ENCODE measurements at places on chromosomes 5 and 9.

DNA sequence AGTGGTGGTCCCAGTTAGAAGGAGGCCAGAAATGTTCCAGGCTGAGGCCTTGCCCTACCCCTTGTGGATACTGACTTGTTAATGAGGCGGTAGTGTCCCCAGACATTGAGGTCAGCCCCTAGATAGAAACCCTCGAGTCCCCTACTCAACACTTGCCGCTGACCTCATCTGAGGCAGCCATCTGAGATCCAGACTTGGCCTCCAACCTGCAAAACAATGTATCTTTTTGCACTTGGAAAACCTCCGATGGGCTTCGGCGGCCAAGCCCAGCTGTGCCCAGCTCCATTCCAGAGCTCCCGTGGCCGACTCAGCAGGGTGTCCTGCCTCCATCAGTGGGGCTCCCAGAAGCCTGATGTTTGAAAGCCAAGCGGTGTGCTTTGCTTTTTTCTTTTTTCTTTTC is 122.1 kb downstream of the WNK2 start:
- no peak for DNase-seq

- no peak for DNase-seq
Measured at GRCh38 chr5:144547098-144547499, 376.4 kb downstream of the KCTD16 start.

- no peak for DNase-seq
Measured at GRCh38 chr9:14987858-14988257, 77.6 kb upstream of the FREM1 start.

DNA sequence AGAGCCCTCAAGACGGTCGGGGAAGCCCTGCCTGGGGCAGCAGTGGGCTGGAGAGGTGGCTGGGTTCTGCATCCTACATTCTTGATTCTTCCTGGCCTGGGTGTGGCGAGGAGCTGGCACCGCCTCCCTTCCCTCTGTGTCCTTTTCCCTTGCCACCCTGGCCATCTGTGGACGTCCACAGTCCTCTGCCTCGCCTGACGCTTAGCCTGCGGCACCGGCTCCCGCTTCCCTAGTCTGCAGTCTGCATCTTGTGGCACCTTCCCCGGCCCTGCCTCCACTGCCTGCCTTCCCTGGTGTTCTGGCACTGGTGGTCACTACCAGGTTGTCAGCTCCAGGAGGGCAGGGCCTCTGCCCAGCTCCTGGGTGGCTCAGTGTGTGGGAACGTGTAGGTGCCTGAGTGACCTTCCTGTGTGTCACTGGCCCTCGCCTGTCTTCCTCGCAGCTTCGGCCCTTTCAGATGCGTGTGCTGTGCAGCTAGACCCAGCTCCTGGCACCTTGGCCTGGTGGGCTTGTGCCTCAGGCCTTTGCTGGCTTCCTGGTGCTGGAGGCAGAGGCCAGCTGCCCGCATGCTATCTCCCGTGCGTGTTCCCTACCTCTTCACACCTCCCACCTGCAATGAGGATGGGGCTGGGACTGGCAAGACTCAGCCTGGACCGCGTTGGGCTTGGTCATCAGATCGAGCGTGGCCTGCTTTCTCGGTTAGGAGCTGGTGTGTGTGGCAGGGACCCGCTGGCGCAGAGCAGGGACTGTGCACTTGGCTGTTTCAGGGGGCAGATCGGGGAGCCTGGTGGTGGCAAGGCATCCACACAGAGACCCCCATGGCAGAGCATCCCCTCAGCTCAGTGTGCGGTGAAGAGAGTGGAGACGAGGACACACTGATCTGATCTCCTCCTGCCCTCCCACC is 20.9 kb downstream of the TRAF2 start:
- no peak for DNase-seq

GRCh38 chr9:107000218-107000617 is 137.3 kb downstream of the ZNF462 start:
- DNase-seq = no peak

GRCh38 chr9:92266486-92266885 is 27.0 kb downstream of the IARS1 start:
- no peak for DNase-seq

DNA sequence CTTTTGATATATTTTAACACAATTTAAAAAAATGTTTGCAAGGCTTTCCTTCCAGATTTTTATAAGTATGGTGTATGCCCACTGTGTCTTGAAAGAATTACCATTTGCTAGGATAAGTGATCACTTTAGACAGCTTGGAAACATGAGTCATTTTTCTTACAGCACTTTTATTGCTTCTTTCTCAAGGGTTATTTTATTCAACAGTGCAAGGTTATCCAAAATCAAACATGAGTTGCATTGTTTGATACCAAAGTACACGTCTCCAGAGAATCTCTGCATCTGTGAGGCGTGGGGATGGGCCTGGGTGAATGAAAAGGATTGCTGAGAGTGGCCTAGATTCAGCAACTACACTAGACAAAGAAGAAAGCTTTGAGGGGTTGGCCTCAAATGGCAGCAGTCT is 329.6 kb downstream of the ADAMTS6 start:
- no peak for DNase-seq

GRCh38 chr5:17383526-17383925 is 114.5 kb upstream of the TAF11L2 start:
- DNase-seq = no peak

- no peak for DNase-seq
Measured at GRCh38 chr9:93092251-93092991, 3.6 kb upstream of the CARD19 start.

DNA sequence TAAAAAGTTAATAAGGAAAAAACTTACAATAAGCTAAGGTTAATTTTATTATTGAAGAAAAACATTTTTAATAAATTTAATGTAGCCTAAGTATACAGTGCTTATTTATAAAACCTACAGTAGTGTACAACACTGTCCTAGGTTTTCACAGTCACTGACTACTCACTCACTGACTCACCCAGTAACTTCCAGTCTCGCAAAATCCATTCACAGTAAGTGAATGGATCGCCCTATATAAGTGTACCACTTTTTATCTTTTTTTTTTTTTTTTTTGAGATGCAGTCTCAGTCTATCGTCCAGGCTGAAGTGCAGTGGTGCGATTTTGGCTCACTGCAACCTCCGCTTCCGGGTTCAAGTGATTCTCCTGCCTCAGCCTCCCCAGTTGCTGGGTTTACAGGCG is 47.7 kb downstream of the FNIP1 start:
- DNase-seq = no peak

DNA sequence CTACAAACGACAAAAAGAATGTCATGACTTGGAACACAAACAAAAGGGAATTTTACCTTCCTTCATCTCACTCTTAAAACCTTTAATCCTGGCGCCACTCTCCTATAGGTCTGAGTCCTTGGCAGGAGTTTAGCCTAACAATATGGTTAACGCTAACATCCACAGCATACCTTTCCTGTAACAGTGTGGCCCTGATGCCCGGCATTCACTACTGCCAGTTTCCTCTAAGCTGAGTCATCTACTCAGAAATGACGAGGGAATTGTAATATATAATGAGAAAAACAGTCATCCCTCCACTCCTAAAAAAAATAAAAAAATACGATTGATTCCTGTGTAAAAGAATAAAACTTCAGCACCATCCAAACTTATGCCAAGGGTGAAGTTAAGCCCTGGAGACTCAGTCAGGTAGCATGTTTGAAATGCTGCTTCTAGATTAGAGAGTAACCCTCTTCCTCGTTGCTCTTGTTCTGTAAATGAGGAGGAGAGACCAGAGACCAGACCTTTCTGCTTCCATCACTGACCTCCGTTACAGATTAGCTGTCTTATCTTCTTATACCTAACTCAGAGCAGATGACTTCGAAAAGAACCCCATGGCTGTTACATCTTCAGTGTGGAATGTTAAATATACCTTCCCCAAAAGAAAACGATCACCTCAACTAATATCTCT is 37.4 kb downstream of the CCDC125 start:
- no peak for DNase-seq

DNA sequence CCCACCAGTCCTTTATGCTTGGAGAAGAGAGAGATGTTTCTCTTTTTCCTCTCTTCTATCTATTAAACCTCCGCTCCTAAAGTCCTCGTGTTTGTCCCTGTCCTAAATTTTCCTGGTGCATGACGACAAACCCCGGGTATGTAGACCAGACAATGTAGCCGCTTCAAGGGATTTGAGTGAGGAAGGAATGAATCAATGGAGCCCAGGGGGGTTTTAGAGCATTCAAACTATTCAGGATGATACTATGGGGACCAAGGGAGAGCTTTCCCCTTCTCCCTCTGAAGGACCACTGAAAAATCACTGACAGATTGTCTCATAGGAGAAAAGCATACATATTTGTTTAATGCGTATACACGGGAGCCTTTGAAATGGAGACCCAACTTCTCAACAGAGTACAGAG is 18.4 kb downstream of the CEL start:
- no peak for DNase-seq

- no peak for DNase-seq
Measured at GRCh38 chr9:93127395-93127911, 6.6 kb downstream of the NINJ1 start.

DNA sequence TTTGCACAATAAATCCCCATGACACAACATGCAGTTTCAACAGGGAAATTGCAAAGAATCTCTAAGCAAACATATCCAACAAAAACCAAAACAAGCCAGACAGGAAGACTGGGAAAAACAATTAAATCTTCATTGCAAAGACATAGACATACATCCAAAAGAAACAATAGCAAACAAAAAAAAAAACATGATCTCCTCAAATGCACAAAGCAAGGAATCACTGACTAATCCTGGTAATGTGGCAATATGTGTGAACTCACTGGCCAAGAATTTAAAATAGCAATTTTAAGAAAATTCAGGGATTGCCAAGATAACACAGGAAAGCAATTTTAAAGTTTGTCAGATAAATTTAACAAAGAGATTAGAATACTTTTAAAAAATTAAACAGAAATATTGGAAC is 520.1 kb upstream of the SMC2 start:
- DNase-seq = no peak

- DNase-seq = no peak
Measured at GRCh38 chr5:179139936-179140235, 79.7 kb downstream of the ZNF354C start.

DNA sequence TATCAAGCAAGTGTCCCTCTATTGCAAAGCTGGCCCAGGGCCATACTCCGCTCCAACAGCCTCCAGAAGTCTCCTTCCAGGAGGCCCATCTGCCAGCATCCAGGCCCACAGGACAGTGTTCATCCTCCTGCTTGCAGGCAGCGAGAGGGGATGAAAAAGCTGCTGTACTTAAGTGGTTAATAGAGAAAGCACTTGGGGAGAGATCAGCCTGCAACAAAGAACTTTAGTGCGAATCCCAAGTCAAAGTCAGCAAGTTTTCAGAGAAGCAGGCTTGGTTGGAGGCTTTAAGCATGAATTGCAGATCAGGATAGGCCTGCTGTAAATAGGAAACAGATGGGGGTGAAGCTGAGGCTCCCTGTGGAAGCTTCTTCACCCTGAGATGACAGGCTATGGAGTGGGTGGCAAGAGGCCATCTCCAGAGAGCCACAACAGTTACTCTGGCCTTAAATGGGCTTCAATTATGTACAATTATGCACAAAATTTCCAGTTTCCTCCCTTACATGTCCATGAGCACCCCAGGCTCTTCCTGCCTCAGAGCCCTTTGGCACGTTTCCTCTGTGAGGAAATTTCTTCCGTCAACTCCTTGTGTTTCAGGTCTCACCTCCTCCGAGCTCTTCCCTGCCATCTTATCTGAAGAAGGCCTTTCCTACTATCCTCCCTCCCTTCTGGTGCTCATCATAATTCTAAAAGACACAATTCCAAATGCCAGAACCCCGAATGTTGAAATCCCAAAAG is 98.0 kb upstream of the NR3C1 start:
- no peak for DNase-seq

GRCh38 chr5:55305345-55305744 is 2.1 kb downstream of the DHX29 start:
- no peak for DNase-seq

GRCh38 chr5:137621306-137621705 is 114.6 kb downstream of the KLHL3 start:
- DNase-seq = no peak

GRCh38 chr5:113194591-113194990 is 218.0 kb downstream of the DCP2 start:
- no peak for DNase-seq
